ENCODE measurements at places on chromosomes 6 and 20. TPM values are rescaled to one million over a fixed set of nuclear protein-coding genes. Genes with fewer than 3 reads are reported as not detected.
A peak's percentile ranks its signal among the peaks of the same experiment; 100 is the strongest.

- DNase-seq: no peak
Measured at GRCh38 chr6:115783402-115784061, 277.2 kb downstream of the FRK start.

GRCh38 chr6:148831064-148831463 is 84.2 kb downstream of the UST start:
- no peak for DNase-seq

- no peak for DNase-seq
Measured at GRCh38 chr6:137570393-137570792, 76.2 kb upstream of the OLIG3 start.

DNA sequence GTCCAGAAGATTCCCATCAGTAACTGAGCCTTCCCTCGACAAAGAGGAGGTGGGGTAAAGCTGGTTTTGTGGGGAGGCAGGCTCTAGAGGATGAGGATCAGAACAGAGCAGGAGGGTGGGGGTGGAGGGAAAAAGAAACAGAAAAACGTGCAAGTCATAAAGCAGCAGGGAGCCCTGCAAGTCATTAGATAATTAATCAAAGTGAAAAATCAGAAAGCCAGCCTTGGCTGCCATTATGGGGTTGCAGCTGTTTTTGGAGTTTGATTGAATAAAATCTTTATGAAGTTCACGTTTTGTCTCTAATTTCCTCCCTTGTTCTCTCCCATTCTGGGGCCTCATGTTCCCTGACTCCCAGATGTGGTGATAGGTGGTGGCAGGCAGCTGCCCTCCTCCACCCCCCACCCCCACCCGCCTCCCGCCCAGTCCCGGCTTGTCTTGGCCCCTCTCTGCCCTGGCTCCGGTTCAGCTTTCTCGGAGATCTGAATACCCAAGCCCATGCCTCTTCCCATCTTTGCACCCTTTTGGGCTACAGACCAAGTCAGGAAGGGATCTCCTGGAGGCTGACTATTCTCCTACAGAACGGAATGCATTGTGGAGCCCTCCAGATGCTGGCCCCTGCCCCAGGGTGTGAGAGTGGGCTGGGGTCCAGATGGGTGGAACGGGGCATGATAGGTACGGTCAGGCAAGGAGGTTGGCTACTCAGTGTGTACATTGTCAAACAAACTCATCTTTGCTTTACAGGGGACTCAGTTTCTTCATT is 141.8 kb downstream of the CDC5L start:
- no peak for DNase-seq

GRCh38 chr6:136282906-136283305 is 6.7 kb downstream of the BCLAF1 start:
- DNase-seq: no peak

DNA sequence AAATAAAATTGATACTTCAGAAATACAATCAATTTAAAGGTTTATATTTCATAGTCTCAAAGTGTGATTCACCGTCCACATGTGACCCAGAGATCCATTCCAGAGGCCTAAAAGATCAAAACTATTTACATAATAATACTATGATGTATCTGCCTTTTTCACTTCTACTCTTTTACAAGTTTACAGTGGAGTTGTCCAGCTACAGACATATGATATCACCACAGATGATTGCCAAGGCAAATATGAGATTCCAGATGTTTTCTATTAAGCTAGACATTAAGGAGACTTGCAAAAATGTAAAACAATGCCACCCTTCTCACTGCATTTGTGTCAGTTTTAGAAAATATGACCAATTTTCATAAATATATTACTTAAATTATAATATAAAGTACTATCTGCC is 443.7 kb downstream of the GJA1 start:
- no peak for DNase-seq

DNA sequence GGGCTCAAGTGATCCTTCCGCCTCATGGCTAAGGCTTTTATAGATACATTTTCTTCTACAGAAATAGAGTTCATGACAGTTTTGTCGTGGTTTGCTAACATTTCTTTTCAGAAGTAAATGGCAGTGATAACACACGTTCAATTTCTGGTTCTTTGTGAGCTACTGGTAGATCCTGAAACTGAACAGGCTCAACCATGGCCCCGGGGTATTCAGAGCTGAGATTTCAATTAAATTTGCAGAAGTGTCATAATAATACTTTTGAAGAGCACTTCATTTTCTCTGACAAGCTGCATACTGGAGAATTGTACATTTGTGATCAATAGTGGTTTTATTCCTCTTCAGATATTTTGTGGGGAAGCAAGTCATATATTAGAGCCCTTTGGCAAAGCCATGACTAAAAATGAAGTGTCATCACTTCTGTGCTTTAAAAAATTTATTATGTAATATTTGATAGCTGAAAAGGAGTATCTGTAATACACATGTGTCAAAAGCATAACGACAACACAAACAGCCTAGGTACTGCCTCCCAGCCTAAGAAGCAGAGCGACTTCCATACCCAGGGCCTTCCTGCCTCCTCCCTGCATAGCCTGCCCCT is 84.3 kb upstream of the SCP2D1 start:
- DNase-seq: no peak

- DNase-seq: peak; percentile 82
Measured at GRCh38 chr20:10171864-10172751, 46.5 kb upstream of the SNAP25 start.

GRCh38 chr6:21312118-21312517 is 281.4 kb upstream of the SOX4 start:
- DNase-seq: no peak

GRCh38 chr6:2658788-2659187 is 91.9 kb downstream of the MYLK4 start:
- DNase-seq: no peak

DNA sequence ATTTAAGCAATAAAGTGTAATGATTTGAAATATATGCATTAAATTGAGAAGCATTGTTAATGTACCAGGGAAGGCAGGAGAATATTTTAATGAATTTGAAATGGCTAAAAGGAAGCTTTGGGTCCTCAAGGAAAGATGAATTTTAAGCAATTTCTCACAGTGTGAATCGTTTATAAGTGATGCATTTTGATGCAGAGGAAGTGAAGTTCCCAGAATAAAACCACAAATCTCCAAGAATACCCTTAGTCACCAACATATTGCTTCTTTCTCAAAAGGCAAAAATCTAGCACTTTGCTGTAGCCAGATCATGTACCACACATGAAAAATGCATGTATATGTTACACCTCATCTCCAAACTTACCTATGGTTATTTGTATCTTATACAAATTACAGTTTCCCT is 11.7 kb downstream of the TPD52L1 start:
- DNase-seq: no peak

- no peak for DNase-seq
Measured at GRCh38 chr6:70131528-70131927, 171.4 kb downstream of the COL9A1 start.

DNA sequence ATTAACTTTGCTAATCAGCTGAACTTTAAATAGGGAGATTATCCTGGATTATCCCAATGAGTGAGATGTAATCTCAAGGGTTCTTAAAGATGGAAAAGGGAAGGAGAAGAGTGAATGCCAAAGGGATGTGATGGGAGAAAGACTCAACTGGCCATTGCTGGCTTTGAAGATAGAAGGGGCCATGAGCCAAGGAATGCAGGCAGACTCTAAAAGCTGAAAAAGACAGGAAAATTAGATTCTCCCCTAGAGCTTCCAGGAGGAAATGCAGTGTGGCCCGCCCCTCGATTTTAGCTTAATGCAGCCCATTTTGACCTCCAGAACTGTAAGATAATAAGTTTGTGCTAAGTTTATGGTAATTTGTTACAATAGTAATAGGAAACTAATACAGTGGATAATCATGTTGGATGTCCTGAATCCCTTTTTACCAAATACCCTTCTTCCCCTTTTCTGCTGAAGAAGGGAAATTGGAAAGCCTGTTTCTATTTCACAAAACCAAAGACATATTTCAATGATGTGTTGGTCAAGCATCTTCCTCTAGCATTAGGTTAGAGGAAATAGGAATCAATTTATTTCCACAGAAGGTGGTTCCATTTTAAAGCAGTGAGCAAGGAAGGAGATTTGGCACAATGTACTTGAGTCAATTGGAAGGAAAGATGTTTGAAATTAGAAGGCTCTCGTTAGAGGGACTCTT is 3.3 kb upstream of the HDDC2 start:
- DNase-seq: no peak

- DNase-seq: no peak
Measured at GRCh38 chr6:3656076-3656475, 95.4 kb downstream of the PXDC1 start.

DNA sequence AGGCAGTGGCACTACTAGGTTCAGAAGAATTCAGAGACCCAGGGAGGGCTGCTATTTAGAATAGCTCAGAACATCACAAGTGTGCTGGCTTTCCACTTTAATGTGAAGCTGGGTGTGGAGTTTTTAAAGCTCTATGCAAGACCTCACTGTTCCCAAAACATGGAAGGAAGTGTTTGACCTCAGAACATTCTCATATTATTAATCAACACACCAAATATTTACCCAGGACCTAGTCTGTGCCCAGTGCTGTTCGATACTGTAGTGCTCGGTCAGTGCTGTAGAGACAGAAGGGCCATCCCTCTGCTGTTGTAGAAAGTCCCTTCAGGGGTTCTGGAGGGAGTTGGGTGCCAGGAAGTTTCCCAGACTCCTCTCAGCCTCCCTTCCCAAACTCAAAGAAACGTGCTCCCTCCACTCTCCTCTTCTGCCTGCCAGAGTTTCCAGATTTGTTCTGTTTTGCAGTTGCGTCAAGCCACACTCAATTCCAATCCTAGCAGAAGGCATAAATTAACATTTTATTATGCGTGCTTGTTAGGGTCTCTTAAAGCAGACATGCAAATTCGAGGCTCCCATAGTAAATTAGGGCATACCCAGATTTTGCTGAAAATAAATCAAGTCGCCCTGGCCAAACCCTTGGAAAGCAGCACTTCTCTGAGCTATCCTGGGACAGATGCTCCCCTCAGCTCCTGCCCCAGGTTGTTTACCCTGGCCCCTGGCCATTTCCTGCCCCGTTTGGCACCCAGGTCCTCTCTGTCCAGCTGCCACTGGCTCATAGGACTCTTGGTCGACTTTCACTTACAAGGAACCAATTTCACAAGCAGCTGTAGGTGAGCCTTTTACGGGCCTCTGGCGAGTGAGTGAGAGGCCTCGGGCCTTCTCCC is 248.6 kb downstream of the HIVEP2 start:
- no peak for DNase-seq

The TRIM31 gene
- total RNA-seq: not detected

The LIME1 gene
- 1.7 TPM for total RNA-seq

The NKX2-4 gene
- not detected for total RNA-seq

The TMEM217 gene
- 1.2 TPM for total RNA-seq

The ADISSP gene
- total RNA-seq: 18.9 TPM

The SRC gene
- 19.2 TPM for total RNA-seq

The ZBTB12 gene
- 25.6 TPM for total RNA-seq

The CYP39A1 gene
- total RNA-seq: 2.3 TPM

The PTCRA gene
- total RNA-seq: not detected
